ENCODE measurements at places on chromosomes 7 and 10.
A peak's percentile ranks its signal among the peaks of the same experiment; 100 is the strongest.

GRCh38 chr10:129978980-129979379 lies 14.9 kb upstream of the EBF3 start:
- no peak for DNase-seq

DNA sequence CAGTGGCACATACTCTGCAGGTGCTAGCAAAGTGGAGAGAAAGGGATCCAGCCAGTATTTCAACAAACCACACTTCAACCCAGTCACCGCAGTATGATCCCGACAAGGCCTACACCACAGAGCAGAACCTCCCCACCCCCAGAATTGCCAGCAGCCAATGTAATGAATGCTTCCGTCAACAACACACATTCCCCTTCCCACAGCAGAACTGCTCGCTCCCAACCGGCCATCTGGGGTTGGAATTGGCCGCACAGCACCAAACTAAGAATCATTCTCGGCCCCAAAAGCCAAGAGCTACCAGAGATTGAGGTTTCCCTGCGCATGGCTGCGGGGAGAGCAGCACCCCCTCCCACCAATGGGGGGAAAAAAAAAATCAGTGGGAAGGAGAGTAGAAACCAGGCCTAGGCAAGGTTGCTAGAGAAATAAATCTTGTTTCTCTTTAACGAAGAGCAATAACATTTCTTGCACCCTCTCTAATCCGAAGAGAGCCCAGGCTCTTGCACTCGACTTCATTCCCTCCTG lies 1.1 kb downstream of the WASL start:
- peak; percentile 77 for DNase-seq

- no peak for DNase-seq
Measured at GRCh38 chr10:122541541-122542002, 19.0 kb upstream of the DMBT1 start.

- DNase-seq: no peak
Measured at GRCh38 chr7:152710153-152710442, 34.2 kb upstream of the XRCC2 start.

- no peak for DNase-seq
Measured at GRCh38 chr10:48656914-48657305, 27.8 kb upstream of the WDFY4 start.

GRCh38 chr7:43648473-43649406 lies 65.8 kb downstream of the STK17A start:
- no peak for DNase-seq

GRCh38 chr7:68309806-68310205 lies 1288.5 kb upstream of the AUTS2 start:
- no peak for DNase-seq

DNA sequence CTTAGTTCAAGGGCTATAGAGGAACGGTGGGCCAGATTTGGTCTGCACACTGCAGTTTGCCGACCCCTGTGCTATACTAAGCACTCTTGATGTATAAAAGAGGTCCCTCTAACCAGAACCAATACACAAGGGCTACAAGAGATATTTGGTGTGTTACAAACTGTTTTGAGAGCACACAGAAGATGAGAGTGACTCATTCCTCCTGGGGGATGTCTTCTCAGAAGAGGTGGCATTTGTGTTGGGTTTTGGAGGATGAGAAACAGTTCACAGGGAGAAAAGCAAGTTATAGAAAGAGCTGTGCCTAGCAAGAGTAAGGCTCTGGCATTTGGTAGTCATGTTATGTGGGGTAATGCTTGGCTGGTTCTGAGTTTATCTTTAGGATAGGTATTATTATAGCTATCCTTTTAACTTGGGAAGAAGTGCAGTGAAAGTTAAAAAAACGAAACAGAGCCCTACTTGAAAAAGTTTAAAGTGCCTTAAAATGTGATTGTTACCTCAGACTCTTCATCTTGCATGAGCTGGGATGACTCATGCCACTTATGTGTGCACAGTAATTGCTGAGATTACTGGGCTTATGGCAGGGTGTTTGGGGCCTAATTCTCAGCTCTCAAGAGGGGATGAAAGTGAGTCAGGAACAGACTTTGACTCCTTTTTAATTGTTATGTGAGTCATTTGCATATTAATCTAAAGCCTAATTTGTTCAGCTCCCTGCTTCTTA lies 160.4 kb downstream of the KIF20B start:
- no peak for DNase-seq

- DNase-seq: no peak
Measured at GRCh38 chr7:112748381-112748780, 41.8 kb downstream of the TMEM168 start.

GRCh38 chr10:62764011-62764410 lies 40.5 kb upstream of the ADO start:
- DNase-seq: no peak

Measured in ecto neural progenitor cell (in vitro differentiated cells).